Mesothelial cell of epicardium (in vitro differentiated cells): ENCODE measurements at places on chromosomes 7 and 10.
A peak's percentile ranks its signal among the peaks of the same experiment; 100 is the strongest.

- no peaks in the 10 kb centered on the region for H3K27me3 ChIP-seq
- no peak for DNase-seq
- H3K4me3 ChIP-seq: no peak overlapping the region
- H3K36me3 ChIP-seq: no peaks in the 10 kb centered on the region
Measured at GRCh38 chr7:69845721-69846495, 247.6 kb downstream of the AUTS2 start.

- H3K27me3 ChIP-seq: peaks cover 35% of the 10 kb centered on the region
- H3K4me3 ChIP-seq: no peak overlapping the region
- peaks cover 40% of the 10 kb centered on the region for H3K4me1 ChIP-seq
- no peak overlapping the region for H3K27ac ChIP-seq
- DNase-seq: no peak
- H3K36me3 ChIP-seq: no peaks in the 10 kb centered on the region
Measured at GRCh38 chr10:75505840-75506506, 74.5 kb downstream of the LRMDA start.

DNA sequence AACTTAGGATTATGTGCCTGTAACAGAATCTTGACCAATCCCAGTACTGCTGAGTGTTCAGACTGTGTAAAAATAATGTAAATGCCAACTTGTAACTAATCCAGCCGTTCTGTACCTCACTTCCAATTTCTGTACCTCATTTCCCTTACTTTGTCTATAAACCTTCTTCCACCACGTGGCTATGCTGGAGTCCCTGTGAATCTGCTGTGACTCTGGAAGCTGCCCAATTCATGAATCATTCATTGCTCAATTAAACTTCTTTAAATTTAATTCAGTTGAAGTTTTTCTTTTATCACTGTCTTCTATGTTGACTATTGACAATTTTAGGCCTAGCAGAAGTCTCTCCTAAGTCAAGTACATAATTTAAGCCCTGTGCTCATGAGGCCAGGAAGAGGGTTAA lies 215.3 kb upstream of the RHOBTB1 start:
- H3K36me3 ChIP-seq: no peaks in the 10 kb centered on the region
- DNase-seq: no peak
- no peaks in the 10 kb centered on the region for H3K27me3 ChIP-seq
- peaks cover 55% of the 10 kb centered on the region for H3K4me1 ChIP-seq
- no peak overlapping the region for H3K4me3 ChIP-seq

DNA sequence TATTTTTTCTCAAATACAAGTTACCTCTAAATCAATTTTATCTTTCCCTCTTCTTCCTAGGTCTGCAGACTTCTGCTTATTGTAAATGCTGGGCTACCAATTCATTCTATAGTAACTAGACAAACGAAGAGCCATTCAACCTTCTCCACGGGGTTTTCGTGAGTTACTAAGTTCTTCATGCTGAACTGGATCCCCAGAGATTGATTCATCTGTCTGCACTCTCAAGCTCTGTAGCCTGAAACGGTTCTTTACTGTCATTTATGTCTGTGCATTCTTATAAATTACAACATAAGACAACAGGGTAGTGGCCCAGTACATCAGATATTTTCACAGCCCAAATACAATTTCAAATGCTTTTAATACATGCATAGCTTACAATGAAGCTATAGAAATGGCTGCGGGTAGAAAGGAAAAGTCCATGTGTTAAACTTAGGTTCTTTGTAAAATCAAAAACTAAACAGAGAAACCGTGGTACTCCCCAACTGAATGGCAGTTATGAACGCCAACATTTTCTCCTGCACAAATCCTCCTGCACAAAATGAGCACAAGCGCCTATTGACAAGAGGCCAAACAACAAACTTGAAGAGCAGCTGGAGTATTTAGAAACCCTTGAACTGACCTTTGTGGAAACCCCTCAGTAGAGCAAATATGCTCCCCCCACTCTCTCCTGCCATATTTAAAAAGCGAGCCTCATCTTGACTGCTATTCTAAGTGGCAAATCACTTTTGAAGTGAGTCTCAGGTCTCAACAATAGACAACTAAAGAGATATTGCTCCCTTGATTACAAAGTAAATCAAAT lies 20.7 kb downstream of the LAMB1 start:
- no peaks in the 10 kb centered on the region for H3K27me3 ChIP-seq
- peaks cover 47% of the 10 kb centered on the region for H3K36me3 ChIP-seq
- H3K27ac ChIP-seq: peak overlapping the region; percentile 51
- H3K4me3 ChIP-seq: no peak overlapping the region
- H3K4me1 ChIP-seq: peaks cover 36% of the 10 kb centered on the region
- no peak for DNase-seq

GRCh38 chr7:149188213-149188612 lies 7.1 kb upstream of the ZNF282 start:
- peaks cover 4% of the 10 kb centered on the region for H3K36me3 ChIP-seq
- H3K4me1 ChIP-seq: peaks cover 11% of the 10 kb centered on the region
- H3K27ac ChIP-seq: peak overlapping the region; percentile 41
- H3K27me3 ChIP-seq: peaks cover 16% of the 10 kb centered on the region

DNA sequence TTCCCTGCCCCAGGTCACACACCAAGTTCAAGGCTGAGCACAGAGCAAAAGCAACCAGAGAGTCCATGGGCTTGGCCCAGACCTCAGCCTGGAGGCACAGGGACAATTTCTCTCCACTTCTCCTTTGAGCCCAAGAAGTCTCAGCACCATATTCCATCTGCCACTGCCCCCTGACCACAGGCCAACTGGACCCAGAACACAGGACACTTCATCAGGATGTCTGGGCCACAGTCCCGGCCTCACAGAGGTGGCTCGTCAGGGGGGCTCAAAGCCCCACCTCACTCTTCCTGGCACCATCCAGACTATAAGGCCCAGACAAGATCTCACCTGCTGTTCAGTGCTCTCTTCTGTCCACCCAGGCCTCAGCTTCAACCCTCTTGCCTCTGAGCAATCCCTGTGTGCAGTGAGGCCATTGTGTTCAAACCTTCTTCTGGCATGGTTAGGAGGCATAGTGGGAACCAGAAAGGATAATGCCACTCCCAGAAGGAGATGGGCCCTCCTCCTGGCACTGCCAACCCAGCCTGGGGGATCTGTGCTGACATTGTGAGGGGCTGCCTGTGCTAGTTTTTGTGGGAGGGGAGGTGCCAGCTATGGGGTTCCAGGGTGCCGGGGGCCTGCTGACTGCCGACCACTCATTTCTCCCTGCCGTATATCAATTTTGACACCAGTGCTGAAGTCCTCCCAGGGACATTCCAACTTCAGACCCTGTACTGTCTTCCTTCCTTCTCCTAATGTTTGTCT lies 49.7 kb upstream of the ANTXRL start:
- H3K4me1 ChIP-seq: no peaks in the 10 kb centered on the region
- no peak for DNase-seq
- H3K4me3 ChIP-seq: no peak overlapping the region
- H3K36me3 ChIP-seq: no peaks in the 10 kb centered on the region

DNA sequence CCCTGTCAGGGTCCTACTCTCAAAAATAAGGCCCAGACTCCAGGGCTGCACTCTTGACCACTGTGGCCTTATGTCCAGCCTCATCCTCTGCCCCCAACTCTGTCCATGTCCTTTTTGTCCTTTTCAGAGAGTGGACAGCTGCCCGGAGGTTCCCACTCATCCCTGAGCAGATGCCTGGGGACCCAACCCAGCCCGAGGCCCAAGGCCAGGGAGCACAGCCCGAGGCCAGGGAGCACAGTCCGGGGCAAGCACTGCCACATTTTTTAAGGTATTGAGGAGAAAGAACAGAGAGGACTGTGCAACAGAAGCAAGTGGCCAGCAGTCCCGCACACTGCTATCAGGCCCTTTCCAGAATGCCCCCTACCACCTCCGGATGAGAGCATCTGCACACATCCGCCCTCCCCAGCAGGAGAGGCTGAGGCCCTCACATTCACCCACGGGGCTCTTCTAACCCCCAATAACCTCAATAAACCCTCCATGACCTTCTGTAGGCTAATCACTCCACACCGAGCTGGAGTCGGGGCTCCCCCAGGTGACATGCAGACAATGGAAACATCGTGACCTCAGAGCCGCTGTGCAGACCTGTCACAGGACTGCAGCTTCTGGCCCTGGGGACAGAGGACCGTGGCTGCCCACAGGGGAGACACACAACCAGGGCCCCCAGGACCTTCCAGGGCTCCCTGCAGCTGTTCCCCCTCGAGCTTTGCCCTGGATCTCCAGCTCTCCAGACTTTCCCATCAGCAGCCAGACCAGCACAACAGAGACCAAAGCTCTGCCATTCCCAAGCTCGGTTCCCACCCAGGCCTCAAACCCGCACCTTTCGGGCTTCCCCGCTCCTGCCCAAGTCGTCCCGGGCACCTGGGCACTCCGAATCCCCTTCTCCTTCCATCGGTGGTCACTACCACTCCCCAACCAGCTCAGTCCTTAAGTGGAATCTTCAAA lies 51.4 kb downstream of the CAMK2B start:
- H3K27me3 ChIP-seq: no peaks in the 10 kb centered on the region
- no peak overlapping the region for H3K27ac ChIP-seq
- H3K4me3 ChIP-seq: no peak overlapping the region
- DNase-seq: no peak

DNA sequence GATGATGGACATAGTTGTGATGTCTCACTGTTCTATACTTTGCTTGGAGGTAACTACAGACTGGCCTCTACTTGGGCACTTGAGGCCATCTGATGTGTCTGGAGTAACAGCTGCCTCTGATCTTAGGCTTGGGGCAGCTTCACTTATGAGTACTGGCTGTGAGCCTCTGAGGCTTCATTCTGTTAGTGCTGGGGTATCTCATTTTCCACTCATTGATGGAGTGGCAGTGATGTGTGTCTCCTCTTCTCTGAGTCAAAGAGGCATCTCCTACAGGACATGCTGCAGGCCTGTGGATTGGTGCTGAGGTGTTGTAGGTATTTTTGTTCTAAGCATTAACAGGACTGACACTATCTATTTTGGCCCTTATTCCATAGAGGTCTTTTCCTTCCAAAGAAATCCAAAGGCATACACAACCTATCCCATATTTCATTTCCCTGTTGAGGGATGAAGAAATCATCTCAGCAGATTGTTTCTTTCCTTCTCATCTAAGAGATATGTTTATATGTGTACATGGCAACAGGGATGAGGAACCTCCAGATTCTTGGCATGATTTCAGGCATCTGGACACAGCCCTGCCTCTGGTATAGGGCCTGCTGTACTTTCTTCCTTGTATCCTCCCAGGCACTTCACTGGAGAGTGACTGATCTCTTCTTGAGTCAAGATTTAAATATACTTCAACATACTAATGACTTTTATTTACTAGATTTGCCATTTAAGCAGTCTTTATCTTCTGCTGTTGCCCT lies 65.7 kb upstream of the NOBOX start:
- DNase-seq: no peak
- H3K4me1 ChIP-seq: peaks cover 9% of the 10 kb centered on the region

DNA sequence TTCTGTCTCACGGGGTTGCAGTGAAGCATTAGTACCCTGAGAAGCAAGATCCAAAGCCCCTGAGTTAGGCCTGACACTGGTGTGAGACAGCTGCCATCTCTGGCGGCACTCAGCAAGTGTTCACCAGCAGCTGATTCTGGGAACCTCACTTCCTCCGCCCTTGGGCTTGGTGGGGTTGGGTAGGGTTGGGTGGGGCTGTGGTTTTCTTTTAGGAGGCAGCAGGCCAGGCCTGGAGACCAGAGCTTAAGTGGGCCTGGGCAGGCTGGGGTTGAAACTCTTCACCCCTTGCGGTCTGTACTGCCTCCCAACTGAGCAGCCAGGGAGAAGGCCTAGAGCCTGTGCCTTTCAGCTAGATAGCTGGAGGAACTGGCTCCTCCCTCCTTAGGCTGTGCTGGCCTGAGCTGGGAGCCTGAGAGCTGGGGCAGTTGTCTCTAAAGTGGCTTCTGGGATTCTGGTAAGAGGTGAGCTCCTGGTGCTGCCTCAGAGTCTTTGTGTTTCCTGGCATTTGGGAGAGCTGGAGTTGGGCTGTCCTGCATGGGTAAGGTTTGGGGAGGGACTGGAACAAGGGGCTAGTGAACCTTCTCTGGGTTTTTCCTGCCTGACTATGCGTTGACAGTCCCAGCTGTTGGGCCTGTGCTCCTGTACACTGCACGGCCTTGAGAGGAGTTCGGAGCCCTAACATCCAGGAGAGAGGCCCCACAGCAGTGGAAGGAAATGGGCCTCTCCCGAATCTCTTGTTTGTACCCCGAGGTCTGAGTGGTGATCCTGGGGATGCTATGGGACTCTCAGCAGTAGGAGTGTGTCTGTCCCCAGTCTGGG lies 5.1 kb downstream of the TSPAN14 start:
- H3K36me3 ChIP-seq: no peaks in the 10 kb centered on the region
- H3K27me3 ChIP-seq: no peaks in the 10 kb centered on the region
- peak overlapping the region; percentile 15 for H3K4me3 ChIP-seq
- peaks cover 83% of the 10 kb centered on the region for H3K4me1 ChIP-seq
- H3K27ac ChIP-seq: peak overlapping the region; percentile 93
- DNase-seq: no peak

- H3K4me1 ChIP-seq: peaks cover 3% of the 10 kb centered on the region
- peaks cover 7% of the 10 kb centered on the region for H3K27me3 ChIP-seq
- H3K27ac ChIP-seq: no peak overlapping the region
- no peak overlapping the region for H3K4me3 ChIP-seq
Measured at GRCh38 chr10:132459301-132460003, 62.5 kb downstream of the PWWP2B start.

- H3K4me3 ChIP-seq: no peak overlapping the region
- H3K4me1 ChIP-seq: no peaks in the 10 kb centered on the region
- DNase-seq: no peak
- no peak overlapping the region for H3K27ac ChIP-seq
Measured at GRCh38 chr10:6102128-6102527, 13.3 kb downstream of the RBM17 start.

- no peaks in the 10 kb centered on the region for H3K36me3 ChIP-seq
- DNase-seq: no peak
- peaks cover 2% of the 10 kb centered on the region for H3K27me3 ChIP-seq
- H3K27ac ChIP-seq: no peak overlapping the region
- H3K4me1 ChIP-seq: no peaks in the 10 kb centered on the region
- H3K4me3 ChIP-seq: no peak overlapping the region
Measured at GRCh38 chr7:136492366-136492765, 376.1 kb upstream of the CHRM2 start.

DNA sequence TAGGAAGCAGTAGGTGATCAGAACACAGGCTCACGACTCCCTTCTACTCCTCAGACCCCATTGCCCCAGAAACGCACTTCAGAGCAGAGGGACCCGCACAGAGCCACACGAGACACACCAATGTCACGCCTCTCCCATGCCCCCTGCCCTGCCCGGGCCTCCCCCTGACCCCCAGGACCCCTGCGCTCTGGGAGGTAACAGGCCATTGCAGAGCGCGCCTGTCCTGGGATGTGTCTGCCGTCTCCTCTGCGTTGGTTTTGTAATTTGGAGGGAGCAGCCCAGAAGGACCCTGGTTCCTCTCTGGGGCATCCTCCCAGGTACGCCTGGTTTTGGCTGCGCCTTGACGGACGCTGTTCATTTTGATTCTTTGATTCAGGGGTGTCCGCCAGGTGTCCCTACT lies 85.4 kb downstream of the UNCX start:
- no peak overlapping the region for H3K27ac ChIP-seq
- H3K36me3 ChIP-seq: no peaks in the 10 kb centered on the region
- peaks cover 15% of the 10 kb centered on the region for H3K27me3 ChIP-seq
- no peak overlapping the region for H3K4me3 ChIP-seq
- H3K4me1 ChIP-seq: no peaks in the 10 kb centered on the region

GRCh38 chr7:25780904-25781303 lies 371.1 kb upstream of the NFE2L3 start:
- no peak overlapping the region for H3K27ac ChIP-seq
- no peak overlapping the region for H3K4me3 ChIP-seq
- DNase-seq: no peak
- no peaks in the 10 kb centered on the region for H3K36me3 ChIP-seq
- peaks cover 6% of the 10 kb centered on the region for H3K27me3 ChIP-seq

GRCh38 chr10:49257154-49257553 lies 41.8 kb upstream of the C10orf71 start:
- no peak overlapping the region for H3K4me3 ChIP-seq
- no peak overlapping the region for H3K27ac ChIP-seq
- H3K27me3 ChIP-seq: peaks cover 17% of the 10 kb centered on the region
- H3K36me3 ChIP-seq: no peaks in the 10 kb centered on the region
- no peak for DNase-seq
